BJ (cell line): ENCODE measurements at places on chromosomes 2 and 18. TPM values are rescaled to one million over a fixed set of nuclear protein-coding genes. Genes with fewer than 3 reads are reported as not detected.

DNA sequence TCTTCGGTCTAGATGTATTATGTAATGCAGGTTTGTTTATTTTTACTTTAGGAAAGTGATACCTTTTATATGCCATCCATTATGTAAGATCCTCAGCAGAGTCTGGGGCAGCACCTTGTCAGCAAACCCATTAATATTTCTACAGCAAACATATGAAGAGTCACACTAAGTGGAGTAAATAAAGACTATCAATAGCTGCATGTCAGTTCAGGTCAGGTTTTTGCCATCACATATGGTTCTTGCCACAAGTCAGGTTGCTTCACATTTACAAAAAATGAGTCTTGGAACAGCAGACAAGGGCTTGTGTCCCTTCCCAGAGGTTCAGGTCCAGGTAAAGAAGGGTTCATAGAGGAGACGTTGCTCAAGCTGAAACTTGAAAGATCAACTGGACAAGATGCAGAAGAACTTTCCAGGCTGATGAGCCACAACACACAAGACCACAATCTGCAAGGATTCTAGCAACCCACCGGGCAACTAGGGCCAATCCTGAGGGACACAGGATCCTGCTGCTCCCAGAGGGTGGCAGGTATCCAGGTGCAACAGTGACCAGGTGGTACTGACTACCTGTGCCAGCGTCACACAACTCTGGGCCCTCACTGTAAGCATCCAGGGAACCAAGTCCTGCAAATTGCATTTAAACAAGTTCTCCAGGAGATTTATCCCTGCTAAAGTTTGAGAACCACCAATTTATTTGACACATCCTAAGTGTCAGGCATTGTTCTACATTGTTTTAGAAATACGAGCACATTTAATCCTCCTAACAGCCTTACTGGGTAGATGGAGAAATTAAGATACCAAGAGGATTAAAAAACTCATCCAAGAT lies 215.8 kb downstream of the ALPK2 start:
- DNase-seq, result no peak

DNA sequence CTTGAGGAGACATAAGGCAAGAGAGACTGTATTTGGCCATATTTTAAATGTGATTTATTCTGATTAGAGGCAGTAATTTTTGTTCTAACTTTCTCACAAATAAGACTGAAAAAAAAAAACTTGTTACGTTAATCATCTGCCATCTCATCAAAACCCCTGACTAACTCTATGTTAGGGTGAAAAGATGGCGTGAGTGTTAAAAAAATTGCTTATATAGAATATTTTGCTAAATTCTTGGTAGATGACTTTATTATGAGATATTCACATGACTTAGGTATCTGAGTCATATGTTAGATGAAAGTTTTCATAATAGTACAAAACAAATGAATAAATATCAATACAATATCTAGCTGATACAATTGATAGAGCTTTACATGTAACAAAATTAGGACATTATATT lies 1508.7 kb upstream of the TMEFF2 start:
- DNase-seq, result no peak

DNA sequence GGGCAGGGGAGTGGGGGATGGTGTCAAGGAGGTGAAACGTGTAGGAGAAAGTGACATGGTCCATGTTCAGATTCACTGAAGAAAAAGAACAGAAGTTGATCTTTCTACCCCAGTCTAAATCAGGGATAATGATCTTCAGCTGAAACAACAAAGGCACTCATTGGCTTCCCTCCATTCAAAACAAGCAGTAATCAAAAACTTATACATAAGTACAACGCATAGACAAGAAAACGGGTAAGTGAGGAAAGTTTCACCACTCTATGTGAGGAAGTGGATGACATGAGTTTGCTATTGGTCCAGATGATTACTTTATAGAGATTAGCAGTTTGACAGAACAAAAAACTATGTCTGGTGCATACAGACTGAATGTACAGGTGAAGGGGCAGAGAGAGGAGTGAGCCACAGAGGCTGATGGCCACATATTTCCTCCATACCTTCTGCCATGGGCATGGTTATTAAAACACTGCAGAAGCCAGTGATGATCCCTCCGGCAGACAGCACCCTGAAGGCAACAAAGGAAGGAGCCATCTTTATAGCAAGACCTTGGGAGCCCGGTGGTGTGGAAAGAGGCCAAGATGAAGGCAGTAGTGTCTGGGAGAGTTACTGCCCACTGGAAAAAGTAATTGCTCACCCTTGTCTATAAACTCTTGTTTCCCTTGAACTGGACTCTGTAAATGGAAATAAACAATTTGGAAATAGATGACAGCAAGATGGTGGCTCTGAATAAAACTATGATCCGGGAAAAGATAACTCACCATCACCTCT lies 57.7 kb downstream of the SLC25A12 start:
- DNase-seq, result no peak

DNA sequence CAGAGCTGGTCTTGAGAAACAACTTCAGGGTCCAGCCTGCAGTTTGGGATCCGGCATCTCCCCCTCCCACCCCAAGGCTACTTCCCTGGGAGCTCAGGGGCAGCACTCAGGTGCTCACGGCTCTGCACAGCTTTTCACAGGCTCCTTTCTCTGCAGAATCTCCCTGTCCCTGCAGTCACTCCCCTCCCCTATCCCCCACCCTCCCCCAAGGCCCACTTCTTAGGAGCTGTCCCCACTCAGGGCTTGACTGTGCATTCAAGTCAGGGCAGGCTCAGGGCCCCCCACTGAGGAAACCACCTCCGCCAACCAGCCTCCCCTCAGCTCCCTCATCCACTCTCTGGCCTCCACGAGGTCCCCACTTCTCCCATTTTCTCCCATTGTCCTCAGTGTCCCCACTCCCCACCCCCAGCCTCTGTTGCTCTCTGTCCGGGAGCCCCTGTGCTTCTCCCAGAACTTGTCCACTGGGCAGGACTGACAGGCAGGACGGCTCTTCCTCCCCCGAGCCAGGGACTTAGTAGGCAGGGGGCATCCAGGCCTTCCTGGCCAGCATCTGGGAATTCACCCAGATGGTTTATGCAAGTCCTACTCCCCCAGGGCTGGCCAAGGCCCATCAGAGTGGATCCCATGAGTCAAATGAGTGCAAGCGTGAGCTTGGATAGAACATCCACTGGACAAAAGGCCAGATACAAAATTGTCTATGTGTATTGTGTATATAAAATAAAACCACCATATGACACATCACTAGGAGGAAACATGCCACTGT lies 7.6 kb downstream of the NMUR1 start:
- no peak for DNase-seq

Gene MPP4
- polyA plus RNA-seq, result 3.8 and 5.9 TPM in 2 replicates

Gene FBXO15
- polyA plus RNA-seq, result 0.75 and 0.82 TPM in 2 replicates

Gene TMEM247
- not detected in 2 replicates for polyA plus RNA-seq
